ENCODE measurements at places on chromosomes 2 and 18. TPM values are rescaled to one million over a fixed set of nuclear protein-coding genes. Genes with fewer than 3 reads are reported as not detected.

ABCG8 gene
- total RNA-seq, result not detected

DNA sequence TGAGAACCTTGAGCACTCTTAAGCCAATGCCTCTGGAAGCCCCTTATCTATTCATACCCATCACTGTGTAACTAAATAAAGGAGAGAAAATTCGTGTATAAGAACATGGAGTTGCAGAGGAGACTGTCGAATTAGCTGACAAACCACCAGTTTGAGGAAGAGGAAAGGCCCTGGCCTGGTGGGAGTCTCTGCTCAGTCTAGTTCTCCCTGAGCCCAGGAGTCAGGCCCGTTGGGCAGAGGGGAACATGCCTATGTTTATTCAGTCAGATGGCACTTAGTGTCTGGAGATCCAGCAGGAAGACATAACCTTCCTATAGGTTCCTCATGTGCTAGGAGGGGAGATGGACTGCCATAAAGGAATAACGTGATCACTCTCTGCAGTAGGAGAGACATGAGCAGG, 60.3 kb downstream of the MGAT5 start:
- H3K36me3 ChIP-seq, result no peaks in the 10 kb centered on the region
- H3K4me1 ChIP-seq, result no peaks in the 10 kb centered on the region
- DNase-seq, result no peak
- no peaks in the 10 kb centered on the region for H3K27me3 ChIP-seq
- no peak overlapping the region for H3K4me3 ChIP-seq

DNA sequence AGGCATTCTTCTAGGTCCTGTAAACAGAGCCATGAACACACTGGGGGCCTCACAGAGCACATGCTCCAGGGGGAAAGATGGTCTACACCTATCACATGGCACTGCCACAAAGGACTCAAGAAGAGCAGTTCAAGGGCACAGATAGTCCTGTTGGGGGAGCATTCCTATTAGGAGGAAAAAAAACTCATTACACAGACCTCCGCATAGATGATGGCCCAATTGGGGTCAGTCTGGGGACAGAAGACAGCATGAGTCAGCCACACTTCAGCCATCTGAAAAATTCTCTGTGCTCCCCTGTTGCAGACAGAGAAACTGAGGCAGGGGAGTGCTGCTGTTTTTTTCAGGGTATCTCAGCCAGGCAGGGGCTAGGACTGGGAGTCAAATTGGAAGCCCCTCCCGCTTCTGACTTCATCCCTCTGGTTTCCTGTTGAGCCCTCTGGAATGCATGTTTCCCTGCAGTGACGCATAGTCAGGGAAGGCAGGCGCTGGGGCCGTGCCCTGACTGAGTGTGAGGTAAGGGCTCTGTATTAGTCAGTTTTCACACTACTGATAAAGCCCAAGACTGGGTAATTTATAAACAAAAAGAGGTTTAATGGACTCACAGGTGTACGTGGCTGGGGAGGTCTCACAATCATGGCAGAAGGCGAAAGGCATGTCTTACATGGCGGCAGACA, 67.9 kb downstream of the RHOB start:
- no peaks in the 10 kb centered on the region for H3K27me3 ChIP-seq
- no peak overlapping the region for H3K4me3 ChIP-seq
- DNase-seq, result no peak

KYNU gene
- total RNA-seq, result 0.96 TPM

GRCh38 chr2:211347328-211347727, 790.9 kb downstream of the CPS1 start:
- DNase-seq, result no peak
- H3K36me3 ChIP-seq, result no peaks in the 10 kb centered on the region
- no peak overlapping the region for H3K27ac ChIP-seq
- no peaks in the 10 kb centered on the region for H3K27me3 ChIP-seq
- H3K4me3 ChIP-seq, result no peak overlapping the region

SCN7A gene
- total RNA-seq, result 1.0 TPM

DNA sequence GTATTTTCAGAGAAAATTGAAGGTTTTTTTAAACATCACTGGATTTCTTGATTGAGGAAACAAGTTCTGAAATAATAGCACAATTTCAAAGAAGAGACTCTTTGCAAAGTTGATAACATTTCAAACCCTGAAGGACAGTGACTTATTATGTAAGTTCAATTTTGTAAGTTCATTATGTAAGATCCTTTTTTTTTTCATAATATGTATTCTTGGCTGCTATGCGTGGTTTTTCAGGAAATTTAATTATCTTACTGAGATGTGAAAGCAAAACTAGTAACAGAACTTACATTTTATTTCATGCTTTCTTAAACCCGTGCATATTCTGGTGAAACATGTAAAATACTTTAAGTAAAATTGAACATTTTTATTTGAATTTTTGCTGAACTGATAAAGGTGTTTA, 65.4 kb downstream of the RIF1 start:
- H3K36me3 ChIP-seq, result peaks cover 48% of the 10 kb centered on the region
- no peak for DNase-seq
- H3K4me1 ChIP-seq, result no peaks in the 10 kb centered on the region
- H3K27me3 ChIP-seq, result no peaks in the 10 kb centered on the region
- no peak overlapping the region for H3K27ac ChIP-seq
- H3K4me3 ChIP-seq, result no peak overlapping the region

PLEK gene
- not detected for total RNA-seq

- H3K4me1 ChIP-seq, result peaks cover 8% of the 10 kb centered on the region
- no peaks in the 10 kb centered on the region for H3K36me3 ChIP-seq
- H3K4me3 ChIP-seq, result no peak overlapping the region
- no peak for DNase-seq
Measured at GRCh38 chr2:156695595-156695994, 259.4 kb downstream of the GPD2 start.

DNA sequence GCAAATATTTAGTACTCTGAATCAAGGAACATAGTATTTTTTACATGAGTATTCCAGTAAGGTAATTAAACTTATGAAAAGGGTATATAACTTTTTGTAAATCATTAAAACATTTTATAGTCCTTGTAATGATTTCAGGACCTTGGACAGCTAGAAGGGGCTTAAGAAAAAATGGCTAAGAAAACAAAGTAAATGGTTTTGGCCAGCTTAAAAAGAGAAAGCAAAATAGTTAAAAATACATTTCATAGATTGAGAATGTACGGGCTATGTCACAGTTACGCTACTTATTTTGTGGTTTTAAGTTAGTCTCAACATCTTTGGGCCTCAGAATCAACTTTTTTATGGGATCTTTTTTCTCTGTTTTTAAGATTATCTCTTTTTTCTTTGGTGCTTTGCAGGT, 26.7 kb downstream of the POLI start:
- DNase-seq, result peak; percentile 19
- no peaks in the 10 kb centered on the region for H3K4me1 ChIP-seq
- H3K27me3 ChIP-seq, result no peaks in the 10 kb centered on the region
- no peak overlapping the region for H3K4me3 ChIP-seq
- H3K27ac ChIP-seq, result no peak overlapping the region

SCTR gene
- not detected for total RNA-seq

All from neural progenitor cell (in vitro differentiated cells).